ENCODE measurements at places on chromosomes 7 and 10.

- DNase-seq, result no peak
Measured at GRCh38 chr10:869171-869570, 62.3 kb downstream of the LARP4B start.

GRCh38 chr7:44964384-44964830 lies 14.4 kb downstream of the MYO1G start:
- DNase-seq, result no peak

DNA sequence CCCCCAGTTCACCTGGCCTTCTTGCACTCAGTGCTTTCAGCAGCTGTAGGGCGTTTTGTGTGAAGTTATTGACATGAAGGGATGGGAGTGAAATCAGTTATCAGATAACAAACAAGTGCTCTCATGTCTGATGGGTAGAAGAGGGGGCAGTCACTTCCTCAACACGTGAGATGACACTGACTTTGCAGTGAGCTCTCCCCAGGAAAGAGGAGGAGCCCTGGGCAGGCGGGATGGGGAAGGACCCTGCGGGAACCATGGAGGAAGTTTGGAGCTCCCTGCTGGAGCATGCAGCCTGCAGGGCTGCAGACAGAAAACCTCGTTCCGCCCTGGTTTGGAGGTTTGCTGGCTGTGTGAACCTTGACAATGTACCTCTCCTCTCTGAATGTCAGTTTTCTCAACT lies 38.7 kb downstream of the GPR26 start:
- DNase-seq, result no peak

GRCh38 chr10:72260976-72261783 lies 12.5 kb upstream of the DDIT4 start:
- DNase-seq, result no peak

DNA sequence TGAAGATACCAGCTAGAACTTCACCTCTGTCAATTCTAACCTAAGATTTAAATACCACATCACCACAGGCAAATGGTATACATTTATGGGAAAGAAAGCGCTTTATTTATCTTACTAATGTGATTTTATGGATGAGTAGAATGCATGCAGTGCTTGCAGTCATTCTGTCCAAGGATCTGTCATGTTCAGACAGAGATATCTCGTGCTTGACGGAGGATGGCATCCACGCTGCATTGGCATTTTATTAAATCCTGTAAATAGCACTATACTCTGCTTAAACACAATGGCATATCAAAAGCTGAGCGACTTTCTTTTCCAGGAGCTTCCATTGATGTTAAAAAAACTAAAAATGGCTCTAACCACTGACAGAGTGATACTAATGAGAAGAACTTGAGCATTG lies 133.7 kb upstream of the CAV2 start:
- DNase-seq, result no peak

- no peak for DNase-seq
Measured at GRCh38 chr7:23514755-23515154, 17.0 kb downstream of the TRA2A start.

- no peak for DNase-seq
Measured at GRCh38 chr7:49580000-49580399, 193.4 kb upstream of the VWC2 start.

DNA sequence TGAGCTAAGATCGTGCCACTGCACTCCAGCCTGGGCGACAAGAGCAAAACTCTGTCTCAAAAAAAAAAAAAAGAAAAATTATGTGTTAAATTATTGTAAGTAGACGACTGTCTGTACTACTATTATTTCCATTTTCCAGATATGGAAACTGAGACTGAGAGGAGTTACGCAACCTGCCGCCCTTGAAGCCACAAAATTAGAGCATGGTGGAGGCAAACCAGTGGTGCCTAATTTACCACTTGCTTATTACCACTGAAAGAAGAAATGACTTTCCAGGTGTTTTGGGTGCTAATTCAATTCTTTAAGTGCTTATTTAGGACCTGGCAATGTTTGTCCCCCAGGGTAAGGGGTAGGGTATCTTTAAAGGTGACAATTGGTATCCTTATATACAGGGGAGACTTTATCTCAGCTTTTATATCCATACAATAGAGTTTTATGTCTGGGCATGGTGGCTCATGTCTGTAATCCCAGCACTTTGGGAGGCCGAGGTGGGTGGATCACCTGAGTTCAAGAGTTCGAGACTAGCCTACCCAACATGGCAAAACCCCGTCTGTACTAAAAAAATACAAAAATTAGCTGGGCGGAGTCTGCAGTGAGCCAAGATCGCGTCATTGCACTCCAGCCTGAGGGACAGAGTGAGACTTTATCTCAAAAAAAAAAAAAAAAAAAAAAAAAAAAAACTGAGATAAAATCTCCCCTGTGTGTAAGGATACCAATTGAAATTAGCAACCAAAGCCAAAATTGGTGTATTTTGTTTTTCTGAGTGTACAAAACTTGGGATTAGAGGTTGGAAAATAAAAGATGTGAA lies 16.6 kb upstream of the CAMK1D start:
- DNase-seq, result no peak

- no peak for DNase-seq
Measured at GRCh38 chr10:118547282-118547681, 48.2 kb downstream of the PRLHR start.

GRCh38 chr10:120643351-120643750 lies 186.3 kb downstream of the PLPP4 start:
- DNase-seq, result no peak

- DNase-seq, result no peak
Measured at GRCh38 chr10:71229726-71230655, 17.6 kb downstream of the UNC5B start.

DNA sequence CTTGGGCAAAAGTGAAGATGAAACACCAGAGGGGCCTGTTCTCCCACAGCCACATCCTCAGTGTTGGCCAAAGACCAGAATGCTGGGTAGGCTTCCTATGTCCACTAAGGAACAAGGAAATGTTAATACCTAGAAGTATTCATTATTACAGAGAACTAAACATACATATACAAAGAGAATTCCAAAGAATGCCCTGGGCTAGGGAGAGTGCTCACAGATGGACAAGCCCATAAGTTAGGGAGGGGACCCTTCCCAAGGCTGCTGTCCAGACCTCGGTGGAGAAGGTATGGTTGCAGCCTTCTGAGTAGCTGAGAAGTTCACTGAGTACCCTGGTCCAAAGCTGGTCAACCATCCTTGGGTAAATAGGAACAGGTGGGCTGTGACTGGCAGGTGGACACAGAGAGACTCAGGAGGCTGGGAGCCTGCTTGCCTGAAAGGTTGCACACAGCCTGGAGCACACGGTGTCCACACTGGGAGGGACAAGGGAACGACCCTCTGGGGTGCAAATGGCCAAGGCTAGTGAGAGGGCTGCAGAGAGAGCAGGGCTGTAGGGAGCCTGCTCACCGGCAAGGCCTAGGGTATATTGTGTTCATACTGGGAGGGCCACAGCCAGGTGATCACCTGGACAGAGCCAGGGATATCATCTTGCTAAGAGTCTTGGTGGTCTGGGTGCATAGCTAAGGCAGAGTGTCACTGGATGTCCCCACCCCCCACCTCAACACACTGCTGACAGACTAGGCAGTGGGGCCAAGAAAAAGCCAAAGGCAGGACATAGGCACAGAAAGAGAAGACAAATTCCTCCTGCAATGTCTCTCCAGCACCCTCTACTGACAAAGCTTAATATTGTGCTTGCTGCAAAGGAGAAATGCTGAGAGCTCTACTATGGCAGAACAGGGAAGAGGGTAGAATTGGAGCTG lies 40.3 kb downstream of the CPVL start:
- DNase-seq, result peak; percentile 46

GRCh38 chr7:47571331-47572093 lies 10.4 kb downstream of the TNS3 start:
- DNase-seq, result peak; percentile 76

DNA sequence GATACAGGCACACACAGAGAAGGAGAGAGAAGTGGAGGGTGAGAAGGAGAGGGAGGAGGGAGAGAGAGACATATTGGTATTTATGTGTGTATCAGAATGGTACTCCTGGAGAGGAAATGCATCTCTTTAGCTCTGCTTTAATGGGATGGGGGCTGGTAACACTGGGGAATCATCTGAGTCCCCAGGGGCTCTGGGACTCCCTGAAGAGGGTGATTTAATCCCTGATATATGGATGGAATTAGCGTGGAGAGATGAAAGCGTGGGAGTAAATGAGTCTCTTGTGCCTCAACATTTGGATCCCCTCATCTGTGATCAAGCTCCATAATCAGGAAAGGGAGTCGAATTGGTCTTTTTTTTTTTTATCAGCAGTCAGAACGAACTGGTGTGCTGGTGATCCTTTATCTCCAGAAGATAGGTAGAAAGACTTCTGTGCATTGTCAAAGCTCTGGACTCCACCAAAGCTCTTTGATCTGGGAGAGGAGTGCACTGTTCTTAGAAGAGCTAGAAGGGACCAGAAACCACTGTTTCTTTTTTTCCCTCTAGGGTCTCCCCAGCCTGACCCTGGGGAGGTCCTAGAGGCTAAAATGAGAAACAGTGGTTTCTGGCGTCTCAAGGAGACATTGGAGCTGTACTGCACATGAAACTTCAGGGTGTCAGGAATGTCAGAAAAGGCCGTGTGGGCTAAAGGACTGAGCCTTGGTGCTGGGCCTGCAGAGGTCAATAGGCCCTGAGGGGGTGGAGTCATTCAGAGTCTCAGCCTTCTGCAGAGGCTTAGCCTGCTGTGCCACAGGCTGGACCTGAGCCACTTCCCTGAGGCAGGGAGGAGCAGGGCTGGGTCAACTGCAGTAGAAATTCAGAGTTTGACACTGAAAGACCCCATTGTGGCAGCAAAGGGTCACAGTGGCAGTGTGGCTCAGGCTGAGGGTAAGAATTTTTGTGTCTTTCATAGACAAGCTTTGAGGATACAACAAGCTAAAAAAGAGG lies 234.4 kb upstream of the SLC26A5 start:
- DNase-seq, result no peak

DNA sequence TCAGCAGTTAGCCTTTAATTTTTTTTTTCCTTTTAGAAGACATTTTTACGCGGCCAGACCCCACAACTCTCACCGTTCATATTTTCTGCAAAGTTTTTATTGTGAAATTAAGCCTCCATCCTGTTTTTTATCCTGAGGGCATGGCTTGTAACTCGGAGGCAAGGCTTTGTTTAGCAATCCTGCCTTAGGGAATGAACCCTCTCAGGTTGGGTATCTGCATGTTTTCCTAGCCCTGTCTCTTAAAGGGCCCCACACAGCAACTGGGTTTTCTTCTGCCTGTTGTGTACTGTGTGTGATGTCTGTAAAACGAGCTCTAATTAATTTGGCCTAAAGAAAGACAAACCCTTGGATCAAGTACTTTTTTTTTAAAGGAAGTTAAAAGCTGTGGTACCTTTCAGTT lies 130.2 kb upstream of the COBL start:
- DNase-seq, result no peak

GRCh38 chr7:17206349-17206905 lies 92.0 kb upstream of the AHR start:
- no peak for DNase-seq

- no peak for DNase-seq
Measured at GRCh38 chr7:44568771-44569560, 4.7 kb downstream of the DDX56 start.

All from NCI-H2081 treated with DMSO at 0.1 percent for 48 hours (cell line).